ENCODE measurements at places on chromosomes 16 and 17.

DNA sequence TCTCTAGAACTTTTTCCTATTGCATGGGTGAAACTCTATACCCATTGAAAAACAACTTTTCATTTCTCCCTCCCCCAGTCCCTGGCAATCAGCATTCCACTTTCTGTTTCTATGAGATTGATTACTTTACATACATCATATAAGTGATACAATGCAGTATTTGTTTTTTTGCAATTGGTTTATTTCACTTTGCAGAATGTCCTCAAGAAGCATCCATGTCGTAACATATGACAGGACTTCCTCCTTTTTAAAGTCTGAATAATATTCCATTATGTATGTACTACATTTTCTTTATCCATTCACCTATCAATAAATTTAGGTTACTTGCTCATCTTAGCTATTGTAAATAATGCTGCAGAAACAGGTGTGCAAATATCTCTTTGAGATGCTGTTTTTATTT, 8.8 kb downstream of the IL21R start:
- no peak for DNase-seq

- DNase-seq, result no peak
Measured at GRCh38 chr17:28992625-28993600, 12.9 kb downstream of the SEZ6 start.

GRCh38 chr17:32627239-32627996, 140.6 kb downstream of the CDK5R1 start:
- no peak for DNase-seq

- DNase-seq, result no peak
Measured at GRCh38 chr16:27890866-27891265, 172.6 kb downstream of the GSG1L start.
